ENCODE measurements at places on chromosomes 7 and 10.
A peak's percentile ranks its signal among the peaks of the same experiment; 100 is the strongest.

GRCh38 chr7:158424531-158424930 lies 163.1 kb downstream of the PTPRN2 start:
- H3K27ac ChIP-seq = no peak overlapping the region
- no peaks in the 10 kb centered on the region for H3K36me3 ChIP-seq
- H3K27me3 ChIP-seq = no peaks in the 10 kb centered on the region

DNA sequence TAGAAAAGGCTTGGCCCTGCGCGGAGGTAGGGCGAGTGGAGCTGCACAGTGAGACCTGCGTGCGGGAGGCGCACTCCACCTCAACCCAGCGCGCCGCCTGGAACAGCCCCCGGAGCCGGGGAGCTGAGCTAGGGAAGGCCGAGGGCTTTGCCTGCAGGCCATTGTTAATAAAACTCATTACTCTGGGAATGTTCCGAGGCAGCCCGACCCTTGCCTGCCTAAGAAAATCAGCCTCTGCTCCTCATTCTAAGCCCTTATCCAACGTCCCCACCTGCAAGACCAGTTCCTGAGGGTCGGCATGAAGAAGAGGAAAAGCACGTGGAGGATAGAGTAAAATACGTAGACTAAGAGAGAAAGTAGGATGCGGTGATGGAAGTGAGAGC lies 55.3 kb downstream of the C7orf25 start:
- peaks cover 8% of the 10 kb centered on the region for H3K4me1 ChIP-seq
- H3K4me3 ChIP-seq = peak overlapping the region; percentile 51
- no peak for DNase-seq
- H3K27ac ChIP-seq = no peak overlapping the region

- H3K36me3 ChIP-seq = peaks cover 5% of the 10 kb centered on the region
Measured at GRCh38 chr7:102093599-102094315, 192.9 kb upstream of the SH2B2 start.

GRCh38 chr7:24773646-24774045 lies 16.4 kb upstream of the GSDME start:
- no peaks in the 10 kb centered on the region for H3K27me3 ChIP-seq
- H3K4me3 ChIP-seq = no peak overlapping the region
- H3K4me1 ChIP-seq = peaks cover 2% of the 10 kb centered on the region
- 0 out of 2 replicates have a peak, but pooled peaks cover 2% of the 10 kb centered on the region for H3K36me3 ChIP-seq
- no peak for DNase-seq
- no peak overlapping the region for H3K27ac ChIP-seq

- H3K4me3 ChIP-seq = no peak overlapping the region
- H3K36me3 ChIP-seq = no peaks in the 10 kb centered on the region
- H3K4me1 ChIP-seq = peaks cover 3% of the 10 kb centered on the region
- H3K27me3 ChIP-seq = no peaks in the 10 kb centered on the region
- H3K27ac ChIP-seq = no peak overlapping the region
- no peak for DNase-seq
Measured at GRCh38 chr7:38160003-38160571, 18.0 kb upstream of the STARD3NL start.

Measured in SK-N-SH (cell line).